ENCODE measurements at places on chromosomes 16 and 17. TPM values are rescaled to one million over a fixed set of nuclear protein-coding genes. Genes with fewer than 3 reads are reported as not detected.

Gene CCDC154
- 1.8 TPM for total RNA-seq

Gene CMTR2
- total RNA-seq = 11.6 TPM

GRCh38 chr16:4315186-4316107, at the start of gene GLIS2:
GLIS2 (plus strand) TSS chr16:4316067; CDS start chr16:4332281, 16,214 bp downstream.
- no peaks in the 10 kb centered on the region for H3K36me3 ChIP-seq
- no peaks in the 10 kb centered on the region for H3K27me3 ChIP-seq
- DNase-seq = peak; percentile 71

DNA sequence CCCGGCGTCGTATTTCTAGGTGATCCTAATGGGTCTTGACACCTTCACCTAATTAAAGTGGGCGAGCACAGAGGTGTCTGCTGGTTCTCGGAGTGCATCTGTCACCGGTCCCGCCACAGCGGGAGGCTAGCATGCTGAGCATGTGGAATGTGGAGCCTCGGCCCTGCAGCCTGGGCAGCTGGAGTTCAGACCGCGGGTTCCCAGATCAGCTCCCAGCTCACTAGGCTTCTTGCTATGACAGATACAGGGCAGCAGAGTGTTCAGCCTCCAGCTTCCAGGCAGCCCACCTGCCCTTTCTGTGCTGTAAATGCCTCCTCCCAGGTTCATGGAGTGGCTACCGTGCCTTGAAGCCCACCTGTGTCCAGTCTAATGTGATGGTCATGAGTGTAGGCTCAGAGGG, 166.7 kb downstream of the CPPED1 start:
- H3K27ac ChIP-seq = no peak overlapping the region
- H3K4me3 ChIP-seq = no peak overlapping the region
- no peak for DNase-seq
- peaks cover 11% of the 10 kb centered on the region for H3K27me3 ChIP-seq

Gene BICDL2
- total RNA-seq = not detected

- H3K36me3 ChIP-seq = peaks cover 60% of the 10 kb centered on the region
- peak overlapping the region; percentile 76 for H3K4me3 ChIP-seq
- peaks cover 16% of the 10 kb centered on the region for H3K4me1 ChIP-seq
- H3K27me3 ChIP-seq = no peaks in the 10 kb centered on the region
- DNase-seq = no peak
These were observed 641 bp downstream of the COG8 start for GRCh38 chr16:69338557-69339288.

Gene TANGO6
- total RNA-seq = 10.3 TPM

DNA sequence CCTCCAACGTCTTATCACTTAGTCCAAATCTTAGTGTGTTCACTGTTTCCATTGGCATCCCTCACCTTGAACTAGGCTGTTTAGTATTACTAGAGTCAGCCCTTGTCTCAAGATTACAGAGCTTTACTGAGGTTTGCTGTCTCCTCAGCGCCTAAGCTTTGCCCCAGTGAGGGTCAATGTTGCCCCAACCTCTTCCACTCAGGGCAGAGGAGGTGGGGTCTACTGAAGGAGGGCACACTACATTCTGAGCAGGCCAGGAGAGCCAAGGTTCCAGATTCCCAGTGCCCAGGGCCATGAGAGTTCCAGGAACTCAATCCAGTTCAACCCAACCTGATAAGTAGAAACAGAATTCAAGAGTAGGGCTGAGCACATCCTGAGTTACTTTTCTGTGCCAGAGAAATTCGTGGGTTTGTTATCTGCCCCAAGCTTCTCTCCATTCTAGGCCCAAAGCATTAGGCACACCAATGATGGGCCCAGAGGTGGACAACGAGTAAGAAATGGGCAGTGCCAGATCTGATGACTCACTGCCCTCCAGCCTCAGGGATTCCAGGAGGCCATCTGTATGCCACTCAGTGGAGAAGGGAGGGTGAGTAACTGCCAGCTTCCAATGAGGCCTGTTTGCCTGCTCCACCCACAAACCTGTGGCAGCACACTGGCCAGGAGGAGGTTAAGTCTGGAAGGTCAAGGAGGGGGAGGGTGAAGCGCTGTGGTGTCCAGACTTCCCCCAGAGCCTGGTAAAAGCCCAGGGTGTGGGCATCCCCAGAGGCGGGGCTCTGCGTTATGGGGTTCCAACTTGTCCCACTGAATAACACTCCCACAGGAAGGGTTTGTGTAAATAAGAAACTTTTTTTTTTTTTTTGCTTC, 8.2 kb downstream of the TUBG2 start:
- no peak overlapping the region for H3K4me3 ChIP-seq
- H3K27me3 ChIP-seq = no peaks in the 10 kb centered on the region
- peaks cover 22% of the 10 kb centered on the region for H3K4me1 ChIP-seq
- H3K27ac ChIP-seq = peak overlapping the region; percentile 83
- DNase-seq = peak; percentile 36

GRCh38 chr17:4162321-4162720, 19.3 kb downstream of the CYB5D2 start:
- H3K36me3 ChIP-seq = peaks cover 41% of the 10 kb centered on the region
- H3K4me3 ChIP-seq = no peak overlapping the region
- H3K4me1 ChIP-seq = peaks cover 14% of the 10 kb centered on the region
- no peaks in the 10 kb centered on the region for H3K27me3 ChIP-seq
- DNase-seq = no peak
- peak overlapping the region; percentile 10 for H3K27ac ChIP-seq

GRCh38 chr16:19704321-19705145, 13.5 kb downstream of the KNOP1 start:
- no peak overlapping the region for H3K27ac ChIP-seq
- H3K36me3 ChIP-seq = peaks cover 82% of the 10 kb centered on the region
- no peaks in the 10 kb centered on the region for H3K27me3 ChIP-seq

GRCh38 chr16:27359051-27359450, 42.9 kb upstream of the IL21R start:
- no peak for DNase-seq
- peaks cover 97% of the 10 kb centered on the region for H3K36me3 ChIP-seq
- H3K27me3 ChIP-seq = no peaks in the 10 kb centered on the region
- H3K4me3 ChIP-seq = no peak overlapping the region
- H3K4me1 ChIP-seq = no peaks in the 10 kb centered on the region

Gene KCNJ16
- total RNA-seq = not detected

DNA sequence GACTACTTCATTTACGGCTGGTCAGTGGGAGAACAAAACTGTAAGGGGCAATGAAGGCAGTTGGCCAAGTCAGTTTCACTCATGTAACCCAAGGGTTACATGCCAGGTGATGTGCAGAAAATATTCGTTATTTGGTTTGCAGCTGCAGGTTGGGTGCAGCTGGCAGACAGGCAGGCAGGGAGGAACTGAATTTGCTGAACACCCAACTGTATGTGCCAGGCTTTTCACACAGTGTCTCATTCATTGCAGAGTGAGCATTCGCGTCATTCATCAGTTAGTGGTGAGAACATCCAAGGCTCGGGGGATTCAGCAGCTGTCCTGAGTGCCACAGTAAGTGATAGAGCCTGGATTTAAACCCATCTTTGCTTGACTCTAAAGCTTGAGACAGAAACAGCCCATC, 59.7 kb downstream of the ABCC6 start:
- no peaks in the 10 kb centered on the region for H3K4me1 ChIP-seq
- no peak overlapping the region for H3K27ac ChIP-seq
- H3K27me3 ChIP-seq = no peaks in the 10 kb centered on the region
- no peak overlapping the region for H3K4me3 ChIP-seq
- no peak for DNase-seq
- H3K36me3 ChIP-seq = no peaks in the 10 kb centered on the region

DNA sequence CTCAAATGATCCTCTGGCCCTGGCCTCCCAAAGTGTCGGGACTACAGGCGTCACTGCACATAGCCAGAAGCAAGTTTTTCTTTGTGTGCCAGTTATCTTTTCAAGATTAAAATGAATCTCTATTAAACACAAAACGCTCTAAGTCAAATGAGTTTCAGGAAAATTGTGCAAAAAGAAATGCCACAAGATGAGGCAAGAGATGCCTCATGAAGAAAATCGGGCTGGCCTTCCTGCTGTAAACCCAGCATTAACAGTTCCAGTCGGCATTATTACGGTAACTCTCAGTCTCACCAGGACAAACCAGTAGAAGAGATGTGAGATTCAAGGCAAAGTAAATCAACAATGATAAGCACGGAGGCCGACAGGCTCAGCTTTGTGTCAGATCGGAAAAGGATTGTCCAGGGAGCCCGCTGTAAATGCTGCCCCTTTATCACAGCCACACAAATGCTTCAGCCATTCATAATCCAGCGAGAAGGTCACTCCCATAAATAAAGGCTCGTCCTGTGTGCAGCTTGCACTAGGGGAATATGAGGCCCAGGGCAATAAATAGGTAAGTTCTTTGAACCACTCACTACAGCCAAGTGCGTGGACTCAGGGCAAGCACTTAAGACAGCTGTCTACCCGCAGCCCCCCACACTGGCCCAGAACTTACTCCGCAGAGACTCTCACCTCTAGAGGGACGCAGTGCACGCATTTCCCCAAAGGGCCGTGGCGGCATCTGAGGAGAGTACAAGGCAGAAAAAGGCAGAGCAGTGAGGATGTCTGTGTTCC, 27.2 kb downstream of the NPLOC4 start:
- H3K4me3 ChIP-seq = no peak overlapping the region
- peak overlapping the region; percentile 17 for H3K27ac ChIP-seq
- no peak for DNase-seq
- no peaks in the 10 kb centered on the region for H3K36me3 ChIP-seq

- peaks cover 13% of the 10 kb centered on the region for H3K36me3 ChIP-seq
- peaks cover 15% of the 10 kb centered on the region for H3K4me1 ChIP-seq
- H3K27me3 ChIP-seq = no peaks in the 10 kb centered on the region
- peak; percentile 73 for DNase-seq
- H3K4me3 ChIP-seq = peak overlapping the region; percentile 67
These were observed 505 bp upstream of the COG1 start for GRCh38 chr17:73192206-73192893.

GRCh38 chr17:48393283-48393682, 36.7 kb downstream of the SKAP1 start:
- H3K27me3 ChIP-seq = peaks cover 65% of the 10 kb centered on the region
- no peak for DNase-seq
- H3K4me1 ChIP-seq = no peaks in the 10 kb centered on the region
- no peak overlapping the region for H3K4me3 ChIP-seq
- H3K27ac ChIP-seq = no peak overlapping the region

All from heart right ventricle (tissue), 16 donors.